Stimulated activated CD8-positive, alpha-beta memory T cell treated with anti-CD3 and anti-CD28 coated beads, Interleukin-7, amount 100 ng/mL, for 24 hours (primary cell): ENCODE measurements at places on chromosomes 2 and 18.

GRCh38 chr2:241068136-241068941, 33.7 kb downstream of the MTERF4 start:
- DNase-seq = no peak

- DNase-seq = no peak
Observed at GRCh38 chr18:58292638-58293037, 248.6 kb downstream of the NEDD4L start.

GRCh38 chr2:109453371-109453995, 160.3 kb downstream of the SEPTIN10 start:
- DNase-seq = no peak

DNA sequence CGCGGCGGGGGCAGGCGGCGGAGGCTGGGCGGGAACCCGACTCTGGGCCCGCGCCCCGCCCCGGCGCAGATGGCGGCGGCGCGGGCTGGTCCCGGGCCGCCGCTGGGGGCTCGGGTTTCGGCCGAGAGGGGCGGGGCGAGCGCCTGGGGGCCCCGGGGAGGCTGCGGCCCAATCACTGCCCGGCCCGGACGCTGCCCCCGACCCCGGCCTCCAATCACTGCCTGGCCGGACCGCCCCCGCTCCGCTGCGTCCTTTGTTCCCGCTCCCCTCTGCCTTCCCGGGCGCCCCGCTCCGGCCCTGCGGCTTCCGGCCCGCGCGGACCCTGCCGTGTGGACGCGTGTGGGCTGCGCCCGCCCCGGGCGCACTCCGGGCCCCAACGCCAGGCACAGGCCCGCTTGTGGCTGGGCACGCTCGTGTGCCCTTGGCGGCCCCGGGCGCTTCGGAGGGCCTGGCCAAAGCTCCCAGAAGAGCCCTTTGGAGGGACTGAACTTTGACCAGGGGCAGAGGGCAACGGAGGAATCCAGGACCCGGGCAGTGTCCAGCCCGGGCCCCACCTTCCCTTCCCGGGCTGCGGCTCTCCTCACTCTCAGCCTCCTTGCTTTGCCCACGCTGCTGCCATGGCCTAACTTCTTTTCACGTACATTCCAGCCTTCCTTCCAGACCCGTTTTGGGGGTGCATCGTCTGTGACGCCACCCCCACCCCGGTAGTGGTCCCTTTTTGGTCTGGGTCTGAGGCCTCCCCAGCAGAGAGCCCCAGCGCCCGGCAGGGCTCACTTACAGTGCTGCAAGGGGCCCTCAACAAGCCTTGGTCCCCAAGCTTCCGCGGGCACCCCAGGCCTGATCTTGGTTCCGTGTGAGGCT, 27.1 kb upstream of the PTMA start:
- no peak for DNase-seq

GRCh38 chr2:10504994-10505820, 57.1 kb upstream of the ODC1 start:
- DNase-seq = no peak

- no peak for DNase-seq
Observed at GRCh38 chr2:48749291-48750127, 6.0 kb downstream of the LHCGR start.

DNA sequence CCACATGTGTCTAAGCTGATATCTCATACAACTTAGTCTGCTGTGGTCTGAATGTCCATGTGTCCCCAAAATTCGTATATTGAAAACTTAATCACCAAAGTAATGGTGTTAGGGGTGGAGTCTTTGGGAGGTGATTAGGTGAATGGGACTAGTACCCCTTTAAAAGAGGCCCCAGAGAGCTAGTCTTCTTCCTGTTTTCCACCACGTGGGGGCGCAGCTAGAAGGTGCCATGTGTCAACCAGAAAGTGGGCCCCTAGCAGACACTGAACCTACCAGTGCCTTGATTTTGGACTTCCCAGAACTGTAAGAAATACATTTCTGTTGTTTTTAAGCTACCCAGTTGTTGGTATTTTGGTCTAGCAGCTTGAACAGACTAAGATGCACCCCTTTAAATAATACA, 86.6 kb downstream of the ASB1 start:
- no peak for DNase-seq

GRCh38 chr2:191666732-191667131, 11.2 kb upstream of the NABP1 start:
- DNase-seq = no peak

GRCh38 chr2:25566694-25567093, 106.7 kb downstream of the DTNB start:
- DNase-seq = no peak

DNA sequence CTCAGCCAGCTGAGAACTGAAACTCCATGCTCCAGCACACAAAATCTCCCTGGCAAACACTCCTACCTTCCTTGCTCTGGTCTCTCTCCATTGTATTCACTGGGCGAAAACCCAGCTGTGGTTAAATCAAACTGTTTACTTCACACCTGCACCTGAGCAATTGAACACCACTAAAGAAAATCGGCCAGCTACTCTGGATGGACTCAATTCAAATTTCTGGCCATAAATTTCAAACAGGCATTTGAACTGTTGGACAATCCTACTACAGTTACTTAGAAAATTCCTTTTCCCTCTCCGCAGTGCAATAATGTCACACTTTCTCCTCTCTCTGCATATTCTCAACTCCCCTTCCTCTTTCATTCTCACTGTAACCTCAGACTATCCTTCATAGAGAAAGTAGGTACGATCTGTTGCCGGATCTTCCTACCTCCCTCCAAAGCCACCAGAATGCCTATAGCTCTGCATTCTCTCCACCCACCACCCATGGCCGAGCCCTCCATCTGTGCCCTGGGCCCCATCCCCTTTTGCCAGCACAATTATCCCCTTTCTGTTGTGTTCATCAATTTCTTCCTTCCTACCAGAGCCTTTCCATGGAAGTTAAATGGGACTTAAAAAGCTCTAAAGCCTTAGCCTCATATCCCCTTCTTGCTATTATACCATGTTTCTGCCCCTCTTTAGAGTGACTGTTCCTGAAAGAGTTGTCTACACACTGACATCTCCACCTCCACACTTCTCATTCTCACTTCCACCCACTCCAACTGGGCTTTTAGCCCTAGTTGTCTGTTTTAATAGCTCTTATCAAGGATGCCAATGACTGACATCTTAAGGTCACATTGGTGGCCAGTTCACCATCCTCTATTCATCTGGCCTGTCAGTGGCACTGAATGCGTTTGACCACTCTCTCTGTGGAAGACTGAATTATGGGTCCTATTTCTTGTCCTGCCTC, 127.5 kb upstream of the SLC1A4 start:
- DNase-seq = no peak

- no peak for DNase-seq
Observed at GRCh38 chr2:26970928-26971627, 641 bp downstream of the MAPRE3 start.

DNA sequence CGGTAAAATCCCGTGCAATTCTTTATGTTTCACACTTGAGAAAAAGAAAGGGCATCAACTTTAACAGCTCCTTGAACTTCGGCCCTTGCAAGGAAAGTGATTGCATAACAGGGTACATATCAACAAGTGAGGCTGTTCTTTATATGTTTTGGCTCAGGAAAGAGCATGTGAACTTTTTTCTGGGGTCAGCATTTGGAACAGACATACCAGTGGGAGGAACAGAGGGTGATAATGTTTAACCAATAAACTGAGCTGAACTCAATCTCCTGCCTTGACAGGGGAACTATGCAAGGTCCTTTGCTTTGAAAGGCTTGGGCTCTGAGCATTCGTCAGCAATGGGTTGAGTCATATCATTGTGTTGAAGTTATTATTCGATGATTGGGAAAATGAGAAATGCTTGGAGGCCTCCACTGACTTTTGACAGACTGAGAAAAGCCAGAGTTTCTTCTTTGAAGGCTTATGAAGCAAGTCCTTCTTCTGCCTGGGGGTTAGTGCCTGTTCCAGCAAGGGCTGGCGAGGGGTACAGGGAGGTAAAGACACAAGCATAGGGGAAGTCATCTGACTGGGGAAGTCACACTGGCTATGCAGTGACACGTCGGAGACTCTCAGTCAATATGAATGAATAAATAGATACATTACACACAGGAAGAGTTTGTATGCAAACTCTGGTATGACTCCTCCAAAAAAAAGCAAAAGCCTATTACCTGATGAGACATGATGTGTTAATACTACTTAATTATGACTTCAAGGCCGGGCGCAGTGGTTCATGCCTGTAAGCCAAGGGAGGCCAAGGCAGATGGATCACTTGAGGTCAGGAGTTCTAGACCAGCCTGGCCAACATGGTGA, 57.2 kb downstream of the CYB5A start:
- no peak for DNase-seq

DNA sequence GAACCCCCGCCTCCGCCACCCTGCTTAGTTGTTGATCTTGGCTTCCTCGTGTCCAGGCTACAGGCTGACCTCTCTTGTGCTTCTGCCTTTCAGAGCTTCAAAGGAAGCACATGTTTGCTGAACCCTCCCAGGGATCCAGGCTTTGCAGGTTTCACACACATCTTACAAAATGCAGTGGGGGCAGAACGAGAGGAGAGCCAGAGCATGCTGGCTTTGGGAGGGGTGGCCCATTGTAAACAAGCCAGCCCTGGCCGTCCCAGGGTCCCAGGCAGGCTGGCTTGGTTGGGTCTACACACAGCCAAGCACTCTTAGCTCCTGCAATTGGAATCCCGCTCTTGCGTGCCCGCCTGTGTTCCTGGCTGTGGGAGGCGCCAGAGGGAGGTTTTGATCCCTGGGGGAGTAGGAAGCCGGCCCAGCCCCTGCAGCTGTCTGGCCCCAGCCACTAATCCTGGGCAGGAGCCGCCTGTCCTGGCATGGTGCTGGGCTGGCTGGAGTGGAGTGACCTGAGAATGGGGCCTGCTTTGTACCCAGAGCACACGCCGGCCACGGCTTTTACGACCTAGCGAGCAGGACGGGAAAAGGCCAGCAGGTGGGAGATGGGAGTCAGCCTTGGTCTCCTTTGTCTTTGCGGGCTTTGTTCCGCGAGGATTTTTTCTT, 53.9 kb downstream of the SH3BP4 start:
- no peak for DNase-seq

- no peak for DNase-seq
Observed at GRCh38 chr2:7513834-7514233, 596.6 kb downstream of the RNF144A start.

- no peak for DNase-seq
Observed at GRCh38 chr2:227623226-227623625, 5.9 kb downstream of the SCYGR4 start.

DNA sequence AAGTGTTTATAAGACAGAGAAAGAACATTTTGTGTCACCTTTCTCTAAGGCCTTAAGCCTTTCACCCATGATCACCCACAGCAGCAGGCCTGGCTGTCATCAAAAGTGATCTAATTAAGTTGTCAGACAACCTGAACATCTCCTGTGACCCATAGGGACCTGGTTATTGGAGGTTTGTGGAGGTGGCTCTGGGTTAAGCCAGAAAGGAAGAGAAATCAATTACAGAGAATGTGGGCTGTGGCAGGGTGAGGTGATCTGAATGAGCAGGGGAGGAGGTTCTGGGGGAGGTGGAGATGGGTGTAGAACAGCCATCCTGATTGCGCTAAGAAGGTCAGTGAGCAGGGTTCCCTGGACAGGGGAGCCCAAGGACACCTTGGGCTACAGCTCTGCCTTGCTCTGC, 170.8 kb downstream of the FSHR start:
- DNase-seq = no peak

DNA sequence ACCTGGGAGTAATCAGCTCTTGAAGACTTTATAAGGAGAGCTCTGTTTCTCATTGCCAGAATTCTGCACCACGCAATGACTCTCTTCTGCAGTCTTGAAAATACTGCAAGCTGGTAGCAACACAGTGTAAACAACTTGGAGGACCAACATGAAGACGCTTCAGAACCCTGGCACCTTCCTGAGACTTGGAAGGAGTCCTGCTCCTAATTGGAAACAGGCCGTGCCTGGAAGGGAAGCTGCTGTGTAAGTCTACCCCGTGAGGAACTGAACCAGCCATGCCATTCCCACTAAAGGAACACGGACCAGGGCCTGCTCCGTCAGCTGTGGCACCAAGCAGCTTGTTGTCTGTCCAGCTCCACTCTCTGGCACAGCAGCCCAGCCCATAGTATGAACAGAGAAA, 171.1 kb downstream of the PAX3 start:
- DNase-seq = no peak

DNA sequence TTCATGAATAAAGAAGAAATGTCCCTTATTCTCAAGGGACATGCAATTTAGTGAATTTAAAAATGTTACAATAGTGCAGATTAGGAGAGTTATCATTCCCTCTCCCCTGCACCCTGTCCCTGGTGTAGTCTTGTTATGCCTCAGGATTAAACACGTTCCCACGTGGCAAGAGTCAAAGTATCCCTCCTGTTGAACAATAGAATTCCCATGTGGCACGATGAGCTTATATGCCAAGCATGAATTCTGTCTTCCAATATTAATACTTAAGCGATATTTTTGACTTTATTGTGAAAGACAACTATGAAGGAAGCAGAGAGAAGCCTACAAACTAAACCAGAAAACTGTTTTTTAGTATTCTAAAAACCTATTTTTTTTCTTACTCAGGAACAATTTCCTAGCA, 36.7 kb upstream of the SPAG16 start:
- DNase-seq = no peak

DNA sequence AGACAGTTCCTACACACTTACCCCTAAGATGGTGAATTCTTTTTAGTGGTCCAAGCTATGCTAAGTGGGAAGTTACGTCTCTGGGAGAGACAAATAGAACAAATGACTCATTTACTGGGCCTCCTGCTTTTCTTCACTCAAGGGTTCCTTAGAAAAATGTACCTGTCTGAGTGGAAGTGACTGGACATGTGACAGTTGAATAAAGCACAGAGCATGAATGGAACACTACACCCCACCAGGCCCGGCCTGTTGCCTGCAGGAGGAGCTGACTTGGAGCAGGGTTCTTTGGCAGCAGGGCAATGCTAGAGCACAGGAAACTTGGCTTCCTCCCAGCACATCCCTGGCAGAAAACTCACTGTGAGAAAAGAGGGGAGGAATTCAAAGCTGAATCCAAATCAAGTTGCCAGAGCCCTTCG, 451.0 kb upstream of the SETBP1 start:
- no peak for DNase-seq

GRCh38 chr2:209806318-209806717, 34.7 kb downstream of the UNC80 start:
- DNase-seq = no peak

GRCh38 chr18:13300029-13300428, 81.5 kb downstream of the LDLRAD4 start:
- no peak for DNase-seq

GRCh38 chr2:65292461-65293011, 64.9 kb downstream of the ACTR2 start:
- DNase-seq = no peak

DNA sequence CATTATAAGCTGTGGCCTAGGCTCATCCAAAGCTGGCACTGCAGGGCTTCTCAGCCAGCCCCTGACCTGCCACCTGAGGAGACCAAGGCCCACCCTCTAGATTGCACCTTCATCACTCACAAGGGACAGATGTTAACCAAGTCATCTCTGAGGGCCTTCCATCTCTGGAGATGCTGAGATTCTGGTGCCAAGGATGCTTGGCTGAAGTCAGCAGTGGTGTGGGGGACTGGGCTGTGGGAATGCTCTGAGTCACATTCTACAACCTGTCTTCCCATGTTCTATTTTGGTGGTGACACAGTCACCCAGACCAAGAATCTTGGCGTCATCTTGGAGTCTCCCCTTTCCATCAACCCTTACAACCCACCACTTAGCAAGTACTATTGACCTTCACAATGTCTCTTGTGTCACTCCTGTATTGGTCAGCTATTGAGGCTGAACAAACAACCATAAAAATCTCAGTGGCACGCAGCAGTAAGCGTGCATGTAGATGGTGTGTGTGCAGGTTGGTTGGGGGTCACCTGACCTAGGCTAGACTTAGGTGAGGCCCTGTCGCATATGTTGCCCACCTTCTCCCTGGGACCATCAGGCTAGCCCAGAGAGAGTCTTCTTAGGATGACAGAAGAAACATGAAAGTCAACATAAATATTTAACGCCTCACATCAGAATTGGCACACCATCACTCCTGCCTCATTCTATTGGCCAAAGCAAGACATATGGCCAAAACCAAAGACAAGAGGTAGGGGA, 135.0 kb downstream of the SMAD7 start:
- no peak for DNase-seq
